ENCODE measurements at places on chromosomes 5 and 9.

- H3K27me3 ChIP-seq: no peaks in the 10 kb centered on the region
- H3K27ac ChIP-seq: peak overlapping the region; percentile 60
- H3K4me3 ChIP-seq: no peak overlapping the region
- peaks cover 5% of the 10 kb centered on the region for H3K4me1 ChIP-seq
- no peak for DNase-seq
These were observed 46.1 kb upstream of the RIC1 start for GRCh38 chr9:5582835-5583195.

DNA sequence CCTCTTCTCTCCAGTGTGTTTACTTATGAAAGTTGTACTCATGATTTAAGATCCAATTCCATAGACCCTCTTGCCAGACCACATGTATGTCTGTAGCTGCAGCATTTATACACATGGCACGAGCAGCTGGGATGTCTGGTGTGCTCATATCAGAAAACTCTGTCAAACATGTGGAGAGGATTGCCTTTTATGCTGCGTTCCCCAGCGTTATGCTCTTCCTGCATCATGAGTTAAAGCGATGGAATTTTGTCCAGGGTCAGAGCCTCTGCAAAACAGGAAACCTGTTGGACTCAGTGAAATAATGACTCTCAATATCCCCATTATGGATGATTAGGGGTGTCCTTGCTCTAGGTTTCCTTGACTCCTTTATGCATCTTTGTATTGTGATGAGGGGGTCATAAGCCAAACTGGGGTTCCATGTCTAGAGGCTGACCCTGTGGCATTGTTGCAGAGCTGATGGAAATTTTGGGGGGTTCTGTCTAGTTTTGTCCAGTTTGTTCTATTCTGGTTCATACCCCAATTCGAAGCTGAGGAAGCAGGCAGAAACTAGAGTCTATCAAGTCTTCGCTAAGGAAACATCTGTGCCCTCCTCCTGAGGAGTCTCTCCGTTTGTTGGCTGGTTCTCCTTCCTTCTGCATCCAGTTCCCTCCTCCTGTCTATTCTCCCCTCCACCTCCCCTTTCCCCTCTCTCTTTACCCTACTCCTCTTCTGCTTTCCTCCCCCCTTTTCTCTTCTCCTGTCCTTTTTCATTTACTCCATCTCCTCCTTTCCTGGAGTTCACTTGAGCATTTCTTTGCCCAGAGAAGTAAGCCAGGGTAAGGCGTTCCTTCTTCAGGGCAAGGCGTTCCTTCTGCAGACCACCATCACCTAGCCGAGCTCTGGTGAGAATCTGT, 252.8 kb downstream of the MAST4 start:
- no peaks in the 10 kb centered on the region for H3K4me1 ChIP-seq
- DNase-seq: no peak
- no peaks in the 10 kb centered on the region for H3K27me3 ChIP-seq
- H3K27ac ChIP-seq: no peak overlapping the region
- H3K36me3 ChIP-seq: no peaks in the 10 kb centered on the region

- no peak overlapping the region for H3K27ac ChIP-seq
- no peaks in the 10 kb centered on the region for H3K27me3 ChIP-seq
- H3K36me3 ChIP-seq: no peaks in the 10 kb centered on the region
- no peak overlapping the region for H3K4me3 ChIP-seq
These were observed 4.0 kb downstream of the GFI1B start for GRCh38 chr9:132982458-132982857.

DNA sequence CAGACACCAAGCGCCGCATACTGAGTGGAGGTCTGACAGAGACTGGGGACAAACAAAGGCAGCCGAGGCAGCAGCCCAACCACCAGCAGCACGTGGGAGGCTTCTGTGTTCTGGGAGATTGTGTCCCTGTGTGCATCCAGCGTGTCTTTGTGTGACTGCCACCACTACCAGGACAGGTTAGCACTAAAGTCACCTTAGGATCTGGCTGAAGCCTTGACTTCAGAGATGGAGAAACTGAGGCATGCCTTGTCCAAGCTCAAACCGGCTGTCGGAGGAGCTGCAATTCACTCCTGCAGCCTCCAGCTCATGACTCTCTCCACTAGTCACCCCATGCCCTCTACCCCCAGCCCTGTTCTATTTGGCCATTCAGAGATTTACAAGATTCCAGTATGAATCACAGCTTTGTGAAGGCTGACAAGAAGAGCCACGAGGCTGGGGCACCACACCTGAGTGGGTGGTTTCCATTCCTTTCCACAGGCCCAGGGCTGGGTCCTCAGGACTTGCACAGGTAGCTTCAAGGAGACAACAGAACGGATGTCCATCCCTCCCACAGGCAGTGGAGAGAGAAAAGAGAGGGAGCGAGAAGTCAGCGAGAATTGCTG, 69.3 kb downstream of the SHB start:
- no peak overlapping the region for H3K27ac ChIP-seq
- no peak overlapping the region for H3K4me3 ChIP-seq
- DNase-seq: no peak
- peaks cover 26% of the 10 kb centered on the region for H3K4me1 ChIP-seq
- H3K27me3 ChIP-seq: no peaks in the 10 kb centered on the region
- no peaks in the 10 kb centered on the region for H3K36me3 ChIP-seq

GRCh38 chr5:88248743-88249540, 19.7 kb downstream of the TMEM161B start:
- no peak overlapping the region for H3K27ac ChIP-seq
- H3K4me3 ChIP-seq: no peak overlapping the region
- DNase-seq: no peak

DNA sequence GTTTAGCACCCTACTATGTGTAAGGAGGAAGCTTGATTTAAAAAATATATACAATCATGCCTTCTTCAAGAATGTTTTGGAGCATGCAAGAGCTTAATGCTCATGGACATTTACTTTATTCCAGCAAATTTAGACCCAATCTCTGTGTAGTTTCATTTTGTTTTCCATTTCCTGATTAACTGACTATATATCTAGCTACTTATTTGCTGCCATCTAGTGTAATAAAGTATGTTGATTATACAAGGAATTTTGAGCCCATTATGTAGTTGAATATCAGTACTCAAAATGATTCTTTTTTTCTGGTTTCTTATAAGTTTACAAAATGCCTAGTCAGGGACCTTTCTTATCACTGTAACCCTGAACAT, 100.0 kb upstream of the CCDC152 start:
- H3K4me3 ChIP-seq: no peak overlapping the region
- H3K27ac ChIP-seq: no peak overlapping the region
- H3K27me3 ChIP-seq: no peaks in the 10 kb centered on the region
- H3K36me3 ChIP-seq: no peaks in the 10 kb centered on the region
- DNase-seq: no peak
- H3K4me1 ChIP-seq: peaks cover 10% of the 10 kb centered on the region

GRCh38 chr5:8770431-8770830, 775.4 kb downstream of the SEMA5A start:
- no peaks in the 10 kb centered on the region for H3K27me3 ChIP-seq
- no peak overlapping the region for H3K4me3 ChIP-seq
- no peaks in the 10 kb centered on the region for H3K36me3 ChIP-seq
- DNase-seq: no peak
- no peaks in the 10 kb centered on the region for H3K4me1 ChIP-seq

DNA sequence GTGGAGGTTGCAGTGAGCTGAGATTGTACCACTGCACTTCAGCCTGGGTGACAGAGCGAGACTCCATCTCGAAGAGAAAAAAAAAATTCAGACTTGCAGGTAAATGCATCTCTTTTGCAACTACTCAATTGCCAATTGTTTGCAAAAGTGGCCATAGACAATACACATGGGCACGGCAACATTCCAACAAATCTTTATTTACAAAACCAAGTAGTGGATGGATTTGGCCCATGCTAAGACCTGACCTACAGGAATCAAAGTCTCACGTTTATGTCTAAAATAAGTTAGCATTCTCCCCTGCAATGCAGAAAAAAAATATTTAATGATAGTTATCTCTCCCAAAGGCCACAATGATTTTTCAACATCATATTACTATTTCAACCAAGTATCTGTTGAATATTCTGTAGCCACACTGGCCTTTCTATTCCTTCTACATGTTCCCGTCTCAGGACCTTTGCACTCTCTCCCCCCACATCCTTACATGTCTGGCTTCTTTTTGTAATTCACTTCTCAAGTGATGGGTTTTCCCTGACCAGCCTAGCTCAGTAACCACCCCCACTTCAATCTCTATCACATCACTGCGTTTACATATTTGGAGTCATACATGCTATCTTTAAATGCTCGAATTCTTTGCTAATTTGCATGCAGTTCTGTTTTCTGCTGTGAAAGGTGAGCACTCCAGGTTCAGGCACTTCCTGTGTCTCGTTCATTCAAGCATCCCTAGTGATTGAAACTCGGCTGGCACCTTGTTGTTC, 54.2 kb downstream of the FNBP1 start:
- DNase-seq: no peak
- H3K36me3 ChIP-seq: no peaks in the 10 kb centered on the region
- H3K27ac ChIP-seq: no peak overlapping the region
- no peaks in the 10 kb centered on the region for H3K27me3 ChIP-seq

DNA sequence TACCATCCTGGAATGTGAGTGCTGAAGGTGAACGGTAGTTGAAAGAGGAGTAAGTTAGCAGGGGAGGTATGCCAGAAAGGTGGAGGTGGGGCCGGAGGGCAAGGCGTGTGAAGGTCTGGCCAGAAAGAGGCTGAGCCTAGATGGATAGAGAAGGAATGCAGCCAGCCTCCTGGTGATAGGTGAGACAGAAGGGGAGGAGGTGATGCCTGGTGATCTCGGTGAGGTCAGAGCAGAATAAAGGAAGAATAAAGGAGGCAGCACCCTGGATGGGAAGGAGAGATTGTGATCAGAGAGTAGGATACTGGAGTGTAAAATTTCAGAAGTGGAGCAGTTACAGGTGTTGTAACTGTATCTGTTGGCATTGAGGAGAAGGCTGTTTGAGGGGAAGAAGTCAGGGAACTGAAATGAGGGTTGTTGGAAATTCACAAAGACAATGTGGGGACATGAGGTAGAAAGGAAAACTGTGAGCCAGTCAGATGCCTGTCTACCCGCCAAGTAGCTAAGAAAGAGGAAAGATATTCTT, 2.0 kb downstream of the GNG10 start:
- DNase-seq: no peak
- H3K4me3 ChIP-seq: no peak overlapping the region
- peaks cover 11% of the 10 kb centered on the region for H3K4me1 ChIP-seq

DNA sequence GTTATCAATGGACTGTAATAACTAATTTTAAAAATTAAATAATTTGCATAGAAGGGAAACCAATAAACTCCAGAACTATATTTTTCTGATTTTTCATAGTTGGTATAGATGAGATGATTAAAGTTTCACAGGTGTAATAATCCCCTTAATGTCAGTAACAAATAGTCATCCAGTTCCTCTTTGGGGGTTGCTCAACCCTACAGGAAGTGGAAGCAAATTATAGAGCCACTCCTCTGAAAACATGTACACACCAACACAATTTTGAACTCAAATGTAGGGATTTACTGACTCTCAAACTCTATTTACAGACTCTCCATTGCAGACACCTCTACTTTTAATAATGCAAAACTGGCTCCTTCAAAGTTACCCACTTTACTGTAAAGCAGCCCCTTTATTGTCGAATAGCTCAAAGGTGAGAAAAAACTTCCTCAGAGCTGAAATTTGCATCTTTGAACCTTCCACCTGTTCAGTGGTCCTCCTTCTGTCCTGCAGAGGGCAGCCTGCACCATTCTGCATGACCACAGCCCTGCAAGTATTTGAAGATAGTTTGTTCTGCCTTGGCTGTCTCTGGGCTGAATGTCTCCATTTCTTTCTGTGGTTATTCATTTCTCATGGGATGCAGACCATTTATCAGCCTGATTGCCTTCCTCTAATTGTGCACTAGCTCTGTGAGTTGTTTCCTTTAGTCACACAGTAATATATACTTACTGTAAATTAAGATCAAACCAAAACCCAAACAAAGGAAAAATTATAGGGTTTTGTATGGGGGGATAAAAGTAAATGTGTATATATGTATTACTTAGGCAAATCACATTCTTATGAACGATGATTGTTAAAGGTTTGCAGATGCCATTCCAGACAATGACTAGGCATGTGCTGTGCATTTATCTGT, 383.2 kb upstream of the SGCD start:
- no peaks in the 10 kb centered on the region for H3K27me3 ChIP-seq
- no peak overlapping the region for H3K4me3 ChIP-seq
- H3K36me3 ChIP-seq: no peaks in the 10 kb centered on the region
- H3K4me1 ChIP-seq: no peaks in the 10 kb centered on the region

DNA sequence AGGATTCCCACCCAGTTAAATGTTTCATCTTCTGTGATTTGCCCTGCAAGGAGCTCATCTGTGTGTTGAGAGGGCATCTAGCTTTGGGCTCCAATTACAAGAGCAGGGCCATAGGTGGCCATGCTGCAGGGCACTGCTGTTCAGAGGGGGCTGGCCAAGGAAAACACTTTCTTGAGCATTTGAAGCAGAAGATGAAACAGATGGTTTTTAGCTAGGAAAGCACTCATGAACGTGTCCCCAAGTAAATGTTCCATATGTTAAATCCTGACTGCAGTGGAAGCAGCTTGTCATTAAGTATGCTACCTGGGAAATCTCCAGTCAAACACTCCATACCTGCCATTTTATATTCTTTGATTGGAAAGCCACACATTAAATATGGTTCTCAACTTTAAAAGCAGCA, 176.6 kb downstream of the FBXL7 start:
- H3K4me3 ChIP-seq: no peak overlapping the region
- DNase-seq: no peak
- no peaks in the 10 kb centered on the region for H3K27me3 ChIP-seq
- H3K27ac ChIP-seq: no peak overlapping the region

DNA sequence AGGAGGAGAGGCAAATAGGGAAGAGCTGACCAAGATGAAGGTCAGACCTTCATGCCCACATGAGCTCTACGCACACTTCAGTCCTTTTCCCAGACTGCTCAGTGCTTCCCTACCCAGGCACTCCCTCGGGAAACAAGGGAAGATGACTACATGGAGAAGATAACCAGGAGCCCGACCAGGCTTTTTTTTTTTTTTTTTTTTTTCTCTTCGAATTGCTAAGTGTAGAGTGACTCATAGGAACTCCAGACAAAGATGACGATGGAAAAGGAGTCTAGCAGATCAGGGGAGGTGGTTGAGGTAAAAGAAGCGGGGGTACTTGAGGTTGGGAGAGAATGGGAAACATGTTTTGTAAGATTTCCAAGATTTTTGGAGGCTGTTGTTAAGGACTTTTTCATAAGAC, 526.1 kb downstream of the BNC2 start:
- no peaks in the 10 kb centered on the region for H3K36me3 ChIP-seq
- peaks cover 26% of the 10 kb centered on the region for H3K4me1 ChIP-seq
- no peak for DNase-seq
- H3K27me3 ChIP-seq: no peaks in the 10 kb centered on the region
- no peak overlapping the region for H3K4me3 ChIP-seq

- no peak overlapping the region for H3K4me3 ChIP-seq
- no peaks in the 10 kb centered on the region for H3K36me3 ChIP-seq
- H3K27me3 ChIP-seq: no peaks in the 10 kb centered on the region
- H3K4me1 ChIP-seq: no peaks in the 10 kb centered on the region
- H3K27ac ChIP-seq: no peak overlapping the region
- DNase-seq: no peak
These were observed 582.7 kb upstream of the DMAC1 start for GRCh38 chr9:8382266-8382665.
